Neural progenitor cell (in vitro differentiated cells): ENCODE measurements at places on chromosomes 16 and 17. TPM values are rescaled to one million over a fixed set of nuclear protein-coding genes. Genes with fewer than 3 reads are reported as not detected.

RNF43 gene
- 0.50 TPM in 1 of 2 replicates, not detected in the other for total RNA-seq

KRT32 gene
- total RNA-seq: not detected in 2 replicates

DNAI2 gene
- total RNA-seq: not detected in 2 replicates

TERB1 gene
- not detected in 2 replicates for total RNA-seq

HSPB9 gene
- total RNA-seq: 0.12 and 0.65 TPM in 2 replicates

ICAM2 gene
- total RNA-seq: not detected in 2 replicates

KRTAP9-1 gene
- total RNA-seq: not detected in 2 replicates

GPR179 gene
- 0.22 TPM in 1 of 2 replicates, not detected in the other for total RNA-seq

DNA sequence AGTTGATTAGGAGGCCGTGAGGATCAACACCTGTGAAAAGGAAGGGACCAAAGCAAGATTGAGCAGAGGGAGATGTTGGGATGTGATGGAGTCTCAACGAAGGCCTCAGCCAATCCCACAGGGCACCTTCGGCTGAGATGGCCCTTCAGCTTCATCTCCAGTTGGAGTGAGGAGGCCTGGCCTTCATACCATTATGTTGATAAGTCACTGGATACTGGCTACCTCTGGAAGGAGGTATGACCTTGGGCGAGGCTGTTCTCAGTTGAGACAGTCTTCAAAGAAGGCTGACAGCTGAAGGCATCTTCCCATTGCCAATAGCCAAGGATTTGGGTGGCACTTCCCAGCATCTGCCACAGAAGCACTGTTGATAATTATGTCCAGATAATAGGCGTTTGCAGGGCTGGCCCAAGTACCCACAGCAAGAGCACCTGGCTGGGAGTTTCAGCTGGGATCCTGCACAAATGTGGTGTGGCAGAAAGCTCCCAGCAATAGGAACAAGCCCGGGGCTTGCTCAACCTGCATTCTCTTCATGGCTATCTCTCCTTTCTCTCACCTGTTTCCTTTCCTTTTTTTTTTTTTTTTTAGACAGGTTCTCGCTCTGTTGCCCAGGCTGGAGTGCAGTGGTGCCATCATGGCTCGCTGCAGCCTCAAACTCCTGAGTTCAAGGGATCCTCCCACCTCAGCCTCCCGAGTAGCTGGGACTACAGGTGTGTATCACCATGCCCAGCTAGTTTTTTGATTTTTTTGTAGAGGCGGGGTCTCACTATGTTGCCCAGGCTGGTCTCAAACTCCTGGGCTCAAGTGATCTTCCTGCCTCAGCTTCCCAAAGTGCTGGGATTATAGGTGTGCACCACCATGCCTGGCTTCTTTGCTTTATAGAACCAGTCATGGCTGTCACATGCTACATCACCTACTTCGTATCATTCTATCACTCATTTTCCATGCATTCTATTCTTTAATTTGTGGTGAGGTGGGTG lies 18.2 kb upstream of the MAP3K14 start:
- H3K27ac ChIP-seq: no peak overlapping the region
- no peaks in the 10 kb centered on the region for H3K36me3 ChIP-seq
- no peaks in the 10 kb centered on the region for H3K27me3 ChIP-seq
- no peak overlapping the region for H3K4me3 ChIP-seq
- no peaks in the 10 kb centered on the region for H3K4me1 ChIP-seq

GRCh38 chr17:34645594-34645993 lies 66.2 kb downstream of the TMEM132E start:
- peaks cover 46% of the 10 kb centered on the region for H3K27me3 ChIP-seq
- no peak overlapping the region for H3K4me3 ChIP-seq
- no peak overlapping the region for H3K27ac ChIP-seq
- H3K36me3 ChIP-seq: no peaks in the 10 kb centered on the region
- DNase-seq: no peak

DNA sequence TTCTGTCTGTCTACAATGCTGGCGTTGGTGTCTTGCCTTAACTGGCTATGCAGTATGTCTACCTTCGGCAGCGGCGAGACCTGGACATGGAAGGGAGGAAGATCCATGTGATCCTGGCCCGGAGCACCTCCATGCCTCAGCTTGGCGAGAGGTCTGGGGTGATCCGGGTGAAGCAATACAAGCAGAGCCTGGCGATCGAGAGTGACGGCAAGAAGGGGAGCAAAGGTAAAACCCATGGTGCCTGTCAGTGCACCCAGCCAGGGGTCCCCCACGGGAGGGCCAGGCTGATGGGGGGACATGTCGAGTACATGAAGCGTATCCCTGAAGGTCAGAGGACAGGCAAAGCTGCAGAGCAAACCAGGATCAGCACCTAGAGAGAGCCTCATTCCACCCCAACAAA lies 22.8 kb downstream of the PCTP start:
- H3K4me1 ChIP-seq: peaks cover 18% of the 10 kb centered on the region
- no peaks in the 10 kb centered on the region for H3K36me3 ChIP-seq
- H3K27ac ChIP-seq: no peak overlapping the region
- no peak for DNase-seq

DNA sequence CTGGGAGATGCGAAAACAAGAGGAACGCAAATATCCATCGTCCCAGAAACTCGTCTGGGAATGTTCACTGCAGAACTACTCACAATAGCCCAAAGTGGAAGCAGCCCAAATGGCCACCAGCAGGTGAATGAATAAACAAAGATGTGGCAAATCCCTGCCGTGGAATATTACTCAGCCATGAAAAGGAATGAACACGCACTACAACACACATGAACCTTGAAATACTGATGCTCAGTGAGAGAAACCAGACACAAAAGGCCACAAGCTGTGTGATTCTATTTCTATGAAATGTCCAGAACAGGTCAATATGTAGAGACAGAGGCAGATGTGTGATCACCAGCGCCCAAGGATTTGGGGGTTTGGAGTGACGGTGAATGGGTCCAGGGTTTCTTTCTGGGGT lies 169.8 kb downstream of the IRF8 start:
- H3K27ac ChIP-seq: no peak overlapping the region
- H3K36me3 ChIP-seq: no peaks in the 10 kb centered on the region
- no peak overlapping the region for H3K4me3 ChIP-seq

DNA sequence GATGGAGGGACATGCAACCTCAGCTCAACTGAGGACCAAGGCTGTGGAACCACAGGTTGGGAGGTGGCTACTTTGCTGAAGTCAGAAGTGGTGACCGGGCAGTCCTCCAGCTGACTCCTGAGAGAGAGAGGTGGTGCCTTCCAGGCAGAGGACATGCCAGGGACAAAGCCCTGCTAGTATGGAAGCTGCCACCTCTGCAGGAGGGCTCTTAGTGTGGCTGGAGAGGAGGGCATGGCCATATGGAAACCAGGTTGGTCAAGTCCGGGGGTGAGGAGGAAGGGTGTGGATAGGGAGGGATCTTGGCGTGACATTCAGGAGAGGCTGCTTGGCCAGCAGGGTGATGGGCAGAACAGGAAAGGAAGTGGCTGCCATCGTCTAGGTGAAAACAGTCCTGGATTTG lies 5.7 kb downstream of the C16orf86 start:
- peaks cover under 1% of the 10 kb centered on the region for H3K27me3 ChIP-seq
- H3K4me1 ChIP-seq: peaks cover 4% of the 10 kb centered on the region
- no peaks in the 10 kb centered on the region for H3K36me3 ChIP-seq
- no peak overlapping the region for H3K27ac ChIP-seq
- H3K4me3 ChIP-seq: no peak overlapping the region

DNA sequence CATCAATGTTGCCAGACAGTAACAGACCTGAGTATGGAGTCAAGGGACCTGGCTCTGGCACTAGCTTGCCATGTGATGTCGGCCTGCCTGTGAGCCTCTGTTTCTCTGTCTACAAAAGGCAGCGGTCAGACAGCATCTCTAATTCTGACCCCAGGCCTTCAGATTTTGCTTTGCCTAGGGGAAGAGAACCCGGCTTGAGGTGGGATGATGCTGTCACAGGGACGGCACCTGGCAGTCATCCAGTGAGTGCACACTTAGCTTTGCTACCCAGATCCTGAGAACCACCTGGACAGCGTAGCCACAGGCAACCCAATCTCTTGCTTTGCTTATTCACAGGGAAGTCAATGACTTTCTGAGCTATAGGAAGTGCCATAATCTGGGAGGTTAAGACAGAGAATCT lies 135.2 kb upstream of the SALL1 start:
- no peak for DNase-seq
- H3K4me1 ChIP-seq: peaks cover 13% of the 10 kb centered on the region
- H3K4me3 ChIP-seq: no peak overlapping the region
- H3K27ac ChIP-seq: no peak overlapping the region
- no peaks in the 10 kb centered on the region for H3K27me3 ChIP-seq

- no peak overlapping the region for H3K4me3 ChIP-seq
- no peaks in the 10 kb centered on the region for H3K4me1 ChIP-seq
- H3K27me3 ChIP-seq: peaks cover 58% of the 10 kb centered on the region
- DNase-seq: peak; percentile 61
These were observed 91.8 kb upstream of the TMEM132E start for GRCh38 chr17:34487626-34488025.

- peaks cover 14% of the 10 kb centered on the region for H3K4me1 ChIP-seq
- DNase-seq: no peak
- H3K27me3 ChIP-seq: peaks cover 2% of the 10 kb centered on the region
- no peaks in the 10 kb centered on the region for H3K36me3 ChIP-seq
- no peak overlapping the region for H3K27ac ChIP-seq
These were observed 6.3 kb downstream of the TBC1D16 start for GRCh38 chr17:80029258-80029974.

DNA sequence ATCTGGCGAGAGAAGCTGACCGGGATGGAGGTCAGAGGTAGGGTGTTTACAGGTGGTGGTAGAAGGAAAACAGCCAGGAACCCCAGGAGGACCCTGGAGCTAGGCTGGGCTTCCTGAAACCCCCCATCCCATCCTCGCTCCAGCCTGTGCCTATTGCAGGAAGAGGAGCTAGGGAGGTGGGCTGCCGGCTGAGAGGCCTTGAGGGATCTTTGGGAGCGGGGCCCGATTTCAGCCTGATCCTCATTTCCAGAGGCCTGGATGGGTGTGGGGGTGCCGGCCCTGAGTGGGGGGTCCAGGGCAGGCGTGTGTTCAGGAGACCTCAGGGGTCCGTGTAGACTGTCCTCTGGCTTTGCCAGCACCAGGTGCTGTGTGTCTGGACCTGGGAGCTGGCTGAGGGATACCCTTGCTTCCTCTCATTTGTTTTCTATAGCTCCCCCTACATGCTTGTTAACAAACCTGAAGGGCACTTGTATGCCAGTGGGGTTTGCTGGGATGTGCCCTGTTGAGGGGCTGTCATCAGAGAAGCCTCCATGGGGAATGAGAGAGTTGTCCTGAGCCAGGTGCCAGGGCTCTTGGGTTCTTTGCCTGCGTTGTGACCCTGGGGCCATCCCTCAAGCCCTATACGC lies 18.9 kb upstream of the RAP1GAP2 start:
- peak; percentile 51 for DNase-seq
- no peak overlapping the region for H3K27ac ChIP-seq
- peaks cover 24% of the 10 kb centered on the region for H3K27me3 ChIP-seq

DNA sequence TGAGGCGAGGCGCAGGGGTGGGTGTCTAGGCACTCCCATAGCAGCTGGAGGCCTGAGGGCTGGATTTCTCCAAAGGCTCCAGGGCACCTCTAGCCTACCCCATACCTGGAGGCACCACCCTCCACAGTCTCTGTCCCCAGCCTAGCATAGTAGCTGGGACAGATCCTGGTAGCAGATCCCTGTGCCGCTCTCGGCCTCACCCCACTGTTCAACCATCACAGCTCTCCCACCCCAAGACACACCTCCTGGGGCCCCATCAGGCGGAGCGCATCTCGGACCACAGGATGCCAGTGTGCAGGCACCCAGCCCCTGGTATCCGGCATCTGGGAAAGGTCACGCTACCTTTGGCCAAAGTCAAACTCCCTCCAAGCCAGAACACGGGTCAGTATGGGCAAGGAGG lies 7.1 kb downstream of the BTBD17 start:
- no peak for DNase-seq
- H3K36me3 ChIP-seq: no peaks in the 10 kb centered on the region
- H3K27me3 ChIP-seq: peaks cover 67% of the 10 kb centered on the region

GRCh38 chr16:50153596-50154419 lies 702 bp downstream of the TENT4B start:
- H3K36me3 ChIP-seq: no peaks in the 10 kb centered on the region
- peak overlapping the region; percentile 99 for H3K4me3 ChIP-seq
- H3K4me1 ChIP-seq: peaks cover 16% of the 10 kb centered on the region

GRCh38 chr17:7856011-7856810 lies 1.1 kb downstream of the NAA38 start:
- DNase-seq: peak; percentile 57
- peaks cover 16% of the 10 kb centered on the region for H3K27me3 ChIP-seq
- H3K36me3 ChIP-seq: peaks cover 9% of the 10 kb centered on the region
- H3K4me3 ChIP-seq: peak overlapping the region; percentile 74

DNA sequence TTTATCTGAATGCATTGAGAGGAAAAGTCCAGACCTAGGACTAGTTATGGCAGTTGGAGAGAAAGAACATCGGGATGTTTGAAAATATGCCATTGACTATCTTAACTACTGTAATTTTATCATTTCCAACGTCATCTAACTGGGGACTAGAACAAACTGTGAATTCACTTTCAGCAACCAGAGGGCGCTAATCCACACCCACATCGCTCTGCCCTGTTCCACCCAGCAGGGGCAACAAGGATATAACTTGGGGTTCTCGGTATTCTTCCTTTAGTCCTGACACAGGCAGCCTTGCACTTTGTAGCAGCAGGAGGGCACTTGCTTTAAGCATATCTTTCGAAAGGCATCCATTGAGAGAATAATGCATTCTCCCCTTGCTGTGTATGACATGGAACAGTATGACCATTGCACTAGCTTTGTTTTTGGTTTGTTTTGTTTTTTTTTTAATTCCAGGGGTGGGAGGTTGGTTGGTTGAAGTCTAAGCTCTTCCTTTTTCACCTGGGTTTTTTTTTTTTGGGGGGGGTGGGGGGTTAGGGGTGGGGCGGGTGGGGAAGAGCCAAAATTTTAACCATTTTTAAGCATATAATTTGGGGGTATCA lies 31.5 kb downstream of the SIAH1 start:
- DNase-seq: peak; percentile 79
- no peak overlapping the region for H3K27ac ChIP-seq
- no peaks in the 10 kb centered on the region for H3K4me1 ChIP-seq

- no peak overlapping the region for H3K27ac ChIP-seq
- DNase-seq: no peak
- no peaks in the 10 kb centered on the region for H3K27me3 ChIP-seq
These were observed 22.7 kb downstream of the YPEL2 start for GRCh38 chr17:59353936-59354755.

GRCh38 chr17:79463421-79464317 lies 147.2 kb downstream of the RBFOX3 start:
- no peaks in the 10 kb centered on the region for H3K27me3 ChIP-seq
- no peak overlapping the region for H3K27ac ChIP-seq
- H3K4me3 ChIP-seq: no peak overlapping the region
- no peaks in the 10 kb centered on the region for H3K36me3 ChIP-seq
- no peaks in the 10 kb centered on the region for H3K4me1 ChIP-seq
